Choroid plexus epithelial cell (primary cell): ENCODE measurements at places on chromosomes 5 and 9.

DNA sequence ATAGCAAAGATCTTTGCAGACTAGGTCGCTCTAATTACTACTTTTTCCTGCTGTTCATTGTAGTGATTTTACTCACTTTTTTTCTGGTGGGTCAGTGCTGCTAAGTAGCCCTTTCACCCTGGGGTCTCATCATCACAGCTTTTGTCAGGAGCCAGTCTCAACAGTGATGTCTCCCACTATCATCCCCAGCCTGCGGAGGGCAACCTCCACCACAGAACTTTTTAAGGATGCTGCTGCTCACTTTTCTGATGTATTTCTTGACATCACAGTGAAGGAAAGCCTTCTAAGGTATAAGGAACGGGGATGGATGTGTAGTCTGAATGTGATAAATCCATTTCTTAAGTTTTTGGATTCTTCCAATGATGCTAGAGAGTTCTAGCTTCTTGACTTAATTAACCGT is 242.5 kb upstream of the RIOK2 start:
- DNase-seq = peak; percentile 43

DNA sequence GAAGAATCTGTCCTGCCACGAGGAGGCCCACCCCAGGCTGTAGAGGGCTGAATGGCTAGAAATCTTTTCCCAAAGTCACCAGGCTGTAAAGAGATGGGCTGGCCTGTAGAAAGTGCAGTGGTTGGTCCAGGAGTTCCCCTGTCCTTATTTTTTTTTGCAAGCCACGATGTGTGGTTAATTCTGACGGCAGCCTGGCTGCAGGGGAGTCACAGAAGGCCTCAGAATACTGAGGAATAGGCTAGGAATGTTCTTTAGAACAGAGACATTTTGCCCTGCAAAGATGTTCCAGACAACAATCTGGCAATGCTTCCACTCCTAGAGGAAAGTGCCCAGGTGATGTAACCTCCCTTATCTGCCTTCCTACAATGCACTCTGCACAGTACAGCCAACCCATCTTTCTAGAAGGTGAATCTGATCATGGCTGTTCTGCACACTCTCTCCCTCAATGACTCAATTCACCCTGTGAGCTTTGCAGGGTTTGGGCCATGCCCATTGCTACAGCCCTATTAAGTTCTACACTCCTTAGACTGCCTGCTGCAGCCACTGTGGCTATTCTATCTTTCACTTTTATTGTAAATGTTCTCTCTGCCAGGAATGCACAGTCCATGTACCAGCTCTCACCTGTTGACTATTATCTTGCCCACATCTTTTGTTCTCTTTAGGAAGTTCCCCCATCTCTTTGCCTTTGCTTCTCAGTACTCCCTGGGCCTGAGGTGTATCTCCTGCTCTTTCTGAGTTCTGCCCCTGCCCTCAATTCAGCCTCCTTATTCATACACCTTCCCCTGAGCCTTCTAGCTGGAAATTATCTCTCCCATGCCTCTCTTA is 377.8 kb upstream of the CLINT1 start:
- DNase-seq = peak; percentile 69

- no peak for DNase-seq
Observed at GRCh38 chr9:131287359-131287758, 2.2 kb upstream of the PLPP7 start.

- DNase-seq = no peak
Observed at GRCh38 chr5:174720612-174721529, 3.5 kb upstream of the MSX2 start.

DNA sequence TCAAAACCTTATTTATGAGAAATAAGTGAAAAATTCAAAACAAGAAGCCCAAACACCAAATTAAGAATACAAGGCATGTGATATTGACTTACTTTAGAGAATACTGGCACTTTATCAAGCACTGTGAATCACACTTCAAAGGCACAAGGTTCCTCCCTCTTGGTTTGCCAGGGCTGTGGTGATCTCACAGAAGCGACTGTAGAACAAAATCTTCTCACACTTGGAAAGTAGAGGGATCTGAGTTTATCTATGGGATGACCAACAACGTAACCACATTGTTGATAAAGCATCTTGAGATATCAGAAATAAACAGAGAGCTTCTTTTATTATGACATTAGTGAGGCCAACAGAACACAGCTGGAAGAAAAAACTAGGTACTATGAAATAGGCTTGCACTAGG is 295.9 kb downstream of the NFIB start:
- DNase-seq = peak; percentile 83

DNA sequence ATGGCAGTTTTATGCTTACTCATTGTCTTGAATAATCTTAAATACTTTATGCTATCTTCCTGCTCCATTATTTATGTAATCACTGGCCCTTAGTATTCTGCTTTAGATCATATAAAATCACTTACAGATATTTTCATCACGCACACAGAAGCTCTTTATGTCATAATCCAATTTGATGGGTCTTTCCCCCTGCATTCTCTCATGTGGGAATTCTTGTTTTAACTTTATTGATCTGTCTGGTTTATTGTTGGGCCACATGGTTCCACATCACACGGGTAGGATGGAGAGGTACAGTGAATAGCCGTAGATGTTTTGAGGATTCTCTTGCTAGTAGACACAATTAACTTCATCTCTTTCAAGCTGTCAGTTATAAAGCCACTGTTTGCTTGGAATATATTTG is 27.0 kb downstream of the PLPPR1 start:
- DNase-seq = no peak

GRCh38 chr9:134186471-134187109 is 22.2 kb upstream of the RNU6ATAC start:
- DNase-seq = no peak

GRCh38 chr5:136563489-136563888 is 198.1 kb upstream of the TRPC7 start:
- no peak for DNase-seq
